ENCODE measurements at places on chromosomes 5 and 9.

- no peak for DNase-seq
Measured at GRCh38 chr9:38277601-38278200, 114.8 kb upstream of the ALDH1B1 start.

GRCh38 chr5:107512029-107512428, 158.7 kb downstream of the EFNA5 start:
- no peak for DNase-seq

GRCh38 chr5:124655251-124655917, 91.1 kb downstream of the ZNF608 start:
- DNase-seq, result no peak

GRCh38 chr5:178387061-178387855, 154.7 kb upstream of the PHYKPL start:
- DNase-seq, result no peak

DNA sequence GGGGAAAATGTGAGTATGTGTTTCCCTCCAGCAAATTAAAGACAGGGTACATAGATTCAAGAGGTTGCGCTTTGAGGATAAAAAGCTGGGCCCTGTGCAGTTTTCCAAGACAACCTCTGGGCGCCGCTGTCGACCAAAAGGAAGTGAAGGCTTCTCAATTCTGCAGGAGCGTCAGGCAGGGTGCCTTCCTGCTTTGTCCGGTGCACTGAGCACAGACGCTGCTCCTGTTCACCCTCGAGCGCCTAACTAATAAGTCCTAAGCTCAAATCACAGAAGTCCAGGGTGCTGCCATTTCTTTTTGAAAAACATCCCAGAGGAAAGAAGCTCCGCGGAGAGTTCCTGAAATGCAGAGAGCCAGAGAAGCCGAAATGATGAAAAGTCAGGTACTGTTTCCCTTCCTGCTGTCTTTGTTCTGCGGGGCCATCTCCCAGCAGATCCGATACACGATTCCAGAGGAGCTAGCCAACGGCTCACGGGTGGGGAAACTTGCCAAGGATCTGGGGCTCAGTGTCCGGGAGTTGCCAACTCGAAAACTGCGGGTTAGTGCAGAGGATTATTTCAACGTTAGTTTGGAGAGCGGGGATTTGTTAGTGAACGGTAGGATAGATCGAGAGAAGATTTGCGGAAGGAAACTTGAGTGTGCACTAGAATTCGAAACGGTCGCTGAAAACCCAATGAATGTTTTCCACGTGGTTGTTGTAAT, at the start of gene PCDHGB1:
Gene PCDHGB1 (plus strand): TSS at position 183 of the 703 bp plus-strand sequence. CDS start 162 bp downstream, at position 345.
- peak; percentile 16 for DNase-seq

- no peak for DNase-seq
Measured at GRCh38 chr5:52956014-52956413, 33.1 kb upstream of the ITGA2 start.

DNA sequence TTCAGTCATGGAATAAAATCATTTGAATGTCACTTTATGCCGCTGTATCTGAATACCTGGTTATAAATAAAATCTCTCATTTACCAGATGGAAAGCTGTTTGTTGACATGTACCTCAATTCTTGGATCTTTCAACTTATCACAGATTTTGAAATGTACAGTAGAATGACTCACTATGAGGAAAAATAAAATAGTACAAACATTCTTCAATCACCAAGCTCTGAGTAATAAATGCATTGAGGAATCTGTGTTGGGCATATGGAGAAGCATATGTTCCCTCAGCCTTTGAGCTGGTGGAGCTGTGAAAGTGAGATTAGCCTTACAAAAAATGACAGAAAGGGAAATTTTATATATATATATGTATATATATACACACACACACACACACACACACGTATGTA, 175.4 kb downstream of the KIAA0825 start:
- DNase-seq, result no peak

DNA sequence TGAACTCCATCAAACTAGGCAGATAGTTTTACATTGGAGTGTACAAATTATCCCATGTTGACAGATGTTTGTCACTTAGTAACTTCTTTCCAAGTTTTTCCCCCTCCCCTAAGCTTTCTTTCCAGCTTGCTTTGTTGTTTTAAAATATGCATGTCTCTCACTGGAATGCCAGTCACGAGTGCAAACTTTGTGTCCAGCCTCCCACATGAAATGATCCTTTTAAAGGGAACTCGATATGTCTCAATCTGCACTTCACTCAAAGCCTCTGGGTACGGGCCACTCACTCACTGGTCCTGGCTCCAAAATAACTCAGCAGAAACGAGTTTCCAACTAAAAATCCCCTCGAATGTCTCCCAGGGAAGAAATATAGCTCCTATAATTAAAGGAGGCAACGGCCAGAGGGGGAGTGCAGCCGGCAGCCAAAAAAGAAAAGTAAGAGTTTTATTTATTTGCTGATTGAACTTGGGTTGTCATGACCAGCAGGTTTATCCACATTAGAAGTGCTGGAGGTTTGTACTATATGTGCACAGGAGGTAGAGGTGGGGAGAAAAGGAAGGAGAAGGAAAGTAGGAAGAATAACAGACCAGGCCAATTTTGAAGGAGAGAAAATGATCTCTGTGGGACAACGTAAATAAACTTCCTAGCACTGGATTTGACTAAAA, 17.5 kb downstream of the NR2F1 start:
- no peak for DNase-seq

- no peak for DNase-seq
Measured at GRCh38 chr9:130142641-130143040, 29.6 kb upstream of the NCS1 start.

DNA sequence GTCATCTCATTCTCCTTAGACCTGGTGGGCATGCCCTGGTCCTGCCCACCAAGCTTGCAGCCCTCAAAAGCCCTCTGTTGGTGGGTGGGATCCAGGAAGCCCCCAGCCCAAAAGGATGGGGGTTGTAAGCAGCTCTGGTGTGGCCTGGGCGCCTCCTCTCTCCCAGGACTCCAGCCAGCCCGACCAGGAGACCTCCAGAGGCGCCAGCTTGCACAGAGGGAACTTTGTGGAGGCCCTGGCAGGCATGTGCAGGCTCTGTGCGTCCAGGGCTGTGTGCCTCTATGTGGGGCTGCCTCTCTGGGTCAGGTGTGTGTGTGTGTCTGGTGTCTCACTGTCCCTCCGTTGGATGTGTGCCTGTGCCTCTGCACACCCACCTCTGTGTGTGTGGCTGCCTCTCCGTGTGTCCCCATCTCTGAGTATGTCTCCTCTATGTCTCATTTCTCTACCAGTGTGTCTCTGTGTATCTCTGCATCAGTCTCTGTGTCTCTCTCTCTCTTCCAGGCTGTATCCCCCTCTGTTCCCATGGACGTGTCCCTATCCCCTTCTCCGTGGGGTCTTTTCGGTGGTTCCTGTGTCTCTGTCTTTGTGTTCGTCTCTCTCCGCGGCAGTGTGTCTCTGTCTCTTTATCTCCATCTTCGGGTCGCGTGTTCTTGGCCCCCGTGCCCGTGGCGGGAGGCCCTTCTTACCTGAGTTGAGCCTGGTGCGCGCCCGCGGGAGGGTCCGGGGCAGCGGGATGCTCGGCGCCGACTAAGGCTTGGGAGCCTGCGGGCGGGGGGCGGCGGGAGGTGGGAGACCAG, 501 bp downstream of the ENHO start:
- DNase-seq, result no peak

GRCh38 chr5:126383246-126383645, 40.0 kb upstream of the GRAMD2B start:
- no peak for DNase-seq

- no peak for DNase-seq
Measured at GRCh38 chr5:146622391-146622790, 106.4 kb upstream of the GPR151 start.

DNA sequence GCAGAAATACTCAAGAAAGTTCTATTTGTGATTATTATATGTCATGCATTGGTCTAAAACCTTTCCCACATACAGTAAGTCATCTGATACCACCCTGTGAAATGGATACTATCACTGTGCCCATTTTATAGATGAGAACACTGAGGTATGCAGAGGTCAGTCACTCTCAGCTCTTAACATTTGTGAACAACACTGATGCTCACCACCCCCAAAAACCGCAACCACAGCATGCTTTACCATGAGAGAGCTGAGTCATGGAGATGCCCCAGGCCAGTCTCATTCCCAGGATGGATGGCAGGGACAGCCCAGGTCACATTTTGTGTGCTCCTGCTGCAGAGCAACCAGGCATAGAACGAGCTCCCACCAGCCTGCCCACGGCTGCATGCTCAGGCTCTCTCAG, 53.5 kb upstream of the IRX1 start:
- DNase-seq, result no peak

DNA sequence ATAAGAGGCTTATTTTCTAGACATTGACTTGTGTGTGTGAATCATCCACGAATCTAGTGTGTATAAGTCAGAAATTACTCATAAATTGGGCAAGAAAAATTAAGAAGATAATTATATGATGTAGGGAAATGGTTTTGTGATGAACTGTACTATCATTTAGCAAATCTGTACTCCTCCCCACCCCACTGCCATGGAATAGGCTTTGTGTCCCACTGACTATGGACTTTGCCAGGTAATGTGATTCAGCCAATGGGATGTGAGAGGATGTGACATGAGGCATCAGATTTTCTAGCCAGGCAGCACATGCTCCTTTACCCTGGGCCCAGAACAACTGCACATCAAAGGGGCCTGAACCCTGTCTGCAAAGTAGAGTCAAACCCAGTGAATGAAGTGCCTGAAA, 406.6 kb downstream of the CTNND2 start:
- no peak for DNase-seq

GRCh38 chr9:86867804-86868313, 79.4 kb downstream of the GAS1 start:
- DNase-seq, result no peak

- no peak for DNase-seq
Measured at GRCh38 chr5:147509710-147510651, at the start of gene DPYSL3. Gene DPYSL3 (minus strand): TSS chr5:147510068. CDS start chr5:147509858, 210 bp downstream.

GRCh38 chr9:101443364-101443771, 7.8 kb upstream of the ALDOB start:
- no peak for DNase-seq

GRCh38 chr5:6633469-6634245, 417 bp downstream of the SRD5A1 start:
- no peak for DNase-seq

DNA sequence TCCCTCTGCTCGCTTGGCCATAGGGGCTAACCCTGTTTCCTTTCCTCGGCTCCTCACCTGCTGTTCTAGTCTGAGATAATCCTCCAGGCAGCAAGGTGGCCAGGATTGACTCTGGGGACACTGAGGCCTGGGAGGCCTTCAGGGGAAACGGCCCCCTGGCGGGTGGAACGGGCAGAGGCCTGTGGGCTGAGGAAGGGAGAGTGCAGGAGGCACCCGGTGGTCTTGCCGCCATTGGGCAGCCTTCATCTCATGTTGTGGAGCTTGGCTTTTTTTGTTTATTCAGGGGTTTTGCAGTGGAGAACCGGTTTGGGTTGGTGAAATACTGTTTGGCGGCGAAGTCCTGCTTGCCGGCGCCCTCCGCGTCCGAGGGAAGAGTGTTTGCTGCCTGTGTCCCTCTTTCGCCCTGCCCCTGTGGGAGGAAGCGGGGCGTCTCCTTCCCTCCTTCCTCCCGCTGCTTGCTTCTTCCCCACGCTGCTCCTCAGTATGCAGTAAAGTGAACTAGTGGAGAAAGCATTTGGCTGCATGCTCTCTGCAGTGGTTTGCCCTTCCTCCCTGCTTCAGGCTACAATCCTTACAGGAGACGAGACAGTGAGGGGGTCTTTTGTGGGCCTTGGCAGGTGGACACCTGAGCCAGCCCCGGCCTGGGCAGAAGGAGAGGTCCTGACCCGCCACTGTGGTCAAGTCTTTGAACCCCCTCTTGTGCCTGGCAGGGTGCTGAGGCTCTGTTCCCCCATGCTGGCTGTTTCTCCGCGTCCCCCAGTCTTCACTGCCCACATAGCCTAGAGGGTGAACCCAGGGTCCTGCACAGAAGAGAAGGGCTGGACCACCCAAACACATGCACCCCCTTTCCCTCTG, 30.8 kb upstream of the PRDM12 start:
- DNase-seq, result no peak

GRCh38 chr5:112795944-112796678, 58.4 kb downstream of the APC start:
- no peak for DNase-seq

GRCh38 chr5:58886315-58887207, 303.7 kb downstream of the RAB3C start:
- peak; percentile 48 for DNase-seq

DNA sequence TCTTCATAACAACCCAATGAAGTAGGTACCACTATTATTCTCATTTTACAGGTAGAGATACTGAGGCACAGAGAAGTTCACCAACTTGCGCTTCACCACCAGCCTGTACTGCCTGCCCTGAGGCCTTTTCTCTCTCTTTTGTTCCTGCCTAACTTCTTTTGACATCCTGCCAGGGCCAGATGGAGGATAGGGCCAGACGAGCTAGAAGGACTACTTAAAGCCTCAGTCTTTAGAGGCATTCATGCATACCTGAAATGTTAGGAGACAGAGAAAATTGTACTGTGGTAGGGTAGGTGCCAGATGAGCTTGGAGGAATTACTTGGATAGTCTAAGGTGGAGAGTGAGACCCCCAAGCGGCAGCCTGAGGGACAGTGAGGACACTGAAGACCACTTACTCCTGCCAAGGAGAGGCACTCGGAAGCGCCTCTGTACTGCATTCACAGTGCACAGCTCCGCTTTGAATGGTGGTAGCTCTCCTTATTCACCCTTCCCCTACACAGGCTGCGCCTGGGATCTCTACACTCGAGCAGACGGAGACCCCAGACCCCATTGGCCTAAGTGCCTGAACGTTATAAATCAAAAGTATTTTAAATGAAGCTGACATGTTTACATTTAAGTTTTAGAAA, 6.2 kb upstream of the ORM1 start:
- DNase-seq, result no peak

- no peak for DNase-seq
Measured at GRCh38 chr5:170623576-170624181, 119.9 kb downstream of the KCNIP1 start.

DNA sequence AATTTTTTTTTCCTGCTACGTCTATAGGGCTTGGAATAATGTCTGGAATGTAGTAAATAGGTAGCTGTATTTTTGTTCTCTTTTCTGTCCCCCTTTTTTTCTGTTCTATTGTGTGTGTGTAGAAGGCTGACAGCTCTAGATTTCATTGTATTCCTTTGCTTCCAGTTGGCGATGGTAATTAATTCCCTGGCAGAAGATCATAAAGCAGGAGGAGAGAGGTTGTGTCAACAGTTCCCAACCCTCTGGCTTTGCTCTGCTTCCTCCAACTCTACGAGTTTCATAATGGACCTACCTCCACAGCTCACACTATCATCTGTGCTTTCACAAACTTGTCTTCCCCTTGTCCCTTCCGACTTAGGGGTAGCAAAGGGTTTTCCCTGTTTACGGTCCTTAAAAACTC, 117.9 kb upstream of the CDH18 start:
- no peak for DNase-seq

Measured in effector CD4-positive, alpha-beta T cell (primary cell).